ENCODE measurements at places on chromosomes 1 and 21.

DNA sequence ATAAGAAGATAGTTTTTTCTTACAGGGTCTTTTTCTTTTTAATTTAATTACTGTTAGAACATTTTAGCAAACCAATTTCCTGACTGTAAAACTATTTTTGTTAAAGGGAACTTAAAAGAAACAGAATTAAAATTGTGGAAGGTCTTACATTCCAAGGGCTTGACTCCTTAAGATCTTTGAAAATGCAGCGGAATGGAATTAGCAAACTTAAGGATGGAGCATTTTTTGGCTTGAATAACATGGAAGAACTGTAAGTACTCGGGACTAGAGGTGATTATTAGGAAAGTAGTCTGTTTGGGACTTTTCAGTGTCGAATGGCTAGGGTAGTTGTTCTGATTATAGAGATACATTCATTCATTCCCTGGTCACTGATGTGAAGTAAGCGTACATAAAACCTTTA lies 21.5 kb downstream of the LRIG2 start:
- DNase-seq = no peak

GRCh38 chr1:119773711-119774241 lies 5.1 kb upstream of the HMGCS2 start:
- no peak for DNase-seq

- DNase-seq = no peak
Measured at GRCh38 chr1:185291652-185292051, 25.4 kb downstream of the IVNS1ABP start.

- no peak for DNase-seq
Measured at GRCh38 chr1:6491480-6491962, at the start of gene PLEKHG5. PLEKHG5 (minus strand) TSS chr1:6491667; CDS start chr1:6477571, 14,096 bp downstream.

- DNase-seq = no peak
Measured at GRCh38 chr1:116506132-116507004, 64.5 kb downstream of the CD58 start.

DNA sequence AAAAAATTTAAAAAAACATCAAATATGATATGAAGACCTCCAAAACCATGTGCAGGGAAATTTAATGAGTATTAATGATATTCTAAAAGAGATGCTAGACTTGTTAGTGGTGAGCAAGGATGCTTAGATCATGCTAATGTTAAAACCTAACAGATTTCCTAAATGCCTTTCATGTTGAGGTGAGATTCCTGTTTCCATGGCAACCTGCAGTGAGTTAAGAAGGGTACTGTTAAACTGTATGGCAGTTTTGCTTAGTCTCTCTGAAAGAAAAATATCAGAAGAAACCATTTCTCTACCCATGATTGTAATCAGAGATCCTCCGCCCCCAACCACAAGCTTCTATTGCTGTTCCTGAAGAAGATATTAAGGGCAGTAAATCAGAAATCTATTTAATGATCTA lies 321.6 kb upstream of the LRRC7 start:
- DNase-seq = no peak

- DNase-seq = no peak
Measured at GRCh38 chr1:99829269-99829668, 20.9 kb upstream of the AGL start.

GRCh38 chr1:236768601-236769000 lies 26.5 kb upstream of the MTR start:
- DNase-seq = no peak

DNA sequence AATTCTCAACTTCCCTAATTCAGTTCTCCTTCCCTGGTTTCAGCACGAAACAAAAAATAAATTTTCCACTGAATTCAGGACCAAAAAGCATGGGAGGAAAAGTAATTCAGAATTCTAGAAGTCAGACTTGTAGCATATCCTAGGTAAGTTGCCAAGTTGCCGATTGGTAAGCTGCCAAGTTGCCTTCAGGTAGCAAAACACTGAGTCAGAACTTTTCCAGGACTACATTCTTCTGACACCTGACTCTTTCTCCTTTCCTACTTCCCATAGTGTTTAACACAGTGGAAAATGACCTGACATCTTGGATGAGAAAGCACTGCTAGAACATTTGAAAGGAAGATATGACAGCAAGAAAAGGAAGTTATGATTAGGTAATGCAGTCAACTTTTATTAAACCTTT lies 322.8 kb downstream of the SPATA17 start:
- no peak for DNase-seq

GRCh38 chr1:67201891-67202290 lies 35.6 kb downstream of the IL23R start:
- DNase-seq = no peak

DNA sequence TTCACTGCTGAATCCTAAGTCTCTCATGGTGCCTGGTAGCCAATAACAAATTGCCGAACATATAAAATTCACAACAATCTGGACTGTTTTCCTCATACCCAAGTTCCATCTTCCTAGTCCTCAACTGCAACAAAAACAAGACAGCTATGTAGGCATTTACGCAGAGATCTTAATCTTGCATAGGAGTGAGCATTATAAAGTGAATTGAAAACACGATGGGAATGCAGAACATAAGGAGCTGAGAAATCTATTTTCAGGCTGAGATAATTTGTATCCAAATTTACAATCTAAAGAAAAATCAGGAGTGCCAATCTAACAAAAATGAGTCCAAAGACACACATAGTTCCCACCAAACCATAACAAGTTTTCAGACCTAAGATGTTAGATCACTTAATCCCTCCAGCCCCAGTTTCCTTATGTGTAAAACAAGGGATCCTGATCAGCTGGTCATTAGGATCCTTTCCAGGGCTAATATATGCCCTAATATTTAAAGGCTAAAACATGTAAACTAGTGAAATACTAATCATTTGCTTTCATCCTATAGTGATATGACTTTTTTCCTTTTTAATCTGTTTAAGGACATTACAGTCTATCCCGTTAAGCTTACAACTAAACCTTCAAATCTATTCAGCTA lies 1.9 kb downstream of the SLC16A1 start:
- DNase-seq = no peak

- DNase-seq = no peak
Measured at GRCh38 chr1:40772146-40772955, 11.2 kb upstream of the KCNQ4 start.

DNA sequence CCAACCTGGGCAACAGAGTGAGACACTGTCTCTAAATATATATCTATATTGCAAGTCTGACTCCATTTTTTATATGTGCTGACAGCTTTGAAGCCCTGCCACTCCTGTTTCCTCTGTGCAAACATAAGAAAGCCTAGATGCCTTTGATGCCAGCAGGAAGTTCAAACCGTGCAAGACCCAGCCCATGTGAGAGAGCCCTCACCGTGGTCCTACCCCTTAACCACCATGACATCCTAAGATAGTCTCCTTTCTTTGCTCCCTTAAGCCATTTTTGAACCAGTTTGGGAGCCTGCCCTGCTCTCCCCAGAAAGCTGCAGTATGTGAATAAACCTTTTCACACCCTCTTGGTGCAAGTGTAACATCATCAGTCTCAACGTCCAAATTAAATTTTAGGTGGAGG lies 3.7 kb upstream of the DIPK1A start:
- DNase-seq = no peak

- no peak for DNase-seq
Measured at GRCh38 chr1:232868793-232869491, 63.7 kb downstream of the MAP10 start.

- no peak for DNase-seq
Measured at GRCh38 chr1:155706139-155706538, 17.2 kb downstream of the DAP3 start.

- no peak for DNase-seq
Measured at GRCh38 chr1:99677416-99677815, 31.5 kb downstream of the PALMD start.

DNA sequence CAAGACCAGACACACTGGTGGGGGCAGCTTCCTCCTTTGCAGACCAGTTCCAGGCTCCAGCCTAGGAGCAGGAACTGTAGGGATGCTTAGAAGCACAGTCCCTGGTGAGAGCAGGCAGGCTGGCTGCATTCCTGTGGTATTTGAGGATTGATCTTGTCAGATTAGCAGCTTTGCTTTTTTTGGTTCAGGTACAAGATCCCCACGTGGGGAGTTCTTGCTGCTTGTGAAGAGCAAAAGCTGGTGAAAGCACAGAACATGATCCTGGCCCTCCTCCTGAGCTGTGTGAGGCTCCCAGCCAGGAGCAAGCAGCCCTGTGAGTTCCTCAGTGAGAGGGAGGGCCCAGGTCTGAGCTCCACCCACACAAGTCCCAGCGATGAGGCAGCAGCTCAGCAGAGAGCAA lies 75.3 kb upstream of the ARTN start:
- DNase-seq = no peak

DNA sequence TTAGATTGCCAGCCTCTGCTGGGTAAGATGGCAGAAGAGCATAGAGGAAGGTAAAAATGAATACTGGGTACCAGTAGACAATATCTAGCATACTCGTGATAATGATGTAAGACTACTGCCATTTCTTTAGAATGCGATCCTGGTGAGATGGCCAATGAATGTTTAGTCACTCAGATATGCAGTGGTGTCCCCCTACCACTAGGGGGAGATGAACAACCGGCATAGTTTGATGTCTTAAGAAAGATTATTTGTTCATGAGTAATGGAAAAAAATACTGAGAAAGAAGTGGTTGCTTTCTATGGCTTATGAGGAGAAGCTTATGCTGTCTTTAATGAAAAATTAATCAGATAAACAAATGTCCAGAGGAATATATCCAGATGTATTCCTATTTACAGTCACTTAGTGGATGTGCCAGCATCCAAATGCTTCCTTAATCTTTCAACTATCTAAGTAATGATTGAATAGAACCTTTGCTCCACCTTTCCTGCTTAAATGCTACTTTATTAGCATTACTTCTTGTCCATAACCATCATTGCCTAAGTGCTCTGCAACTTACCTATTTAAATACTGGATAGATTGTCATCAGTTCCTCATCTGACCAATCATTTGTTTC lies 256.6 kb downstream of the ST6GALNAC3 start:
- no peak for DNase-seq

- DNase-seq = no peak
Measured at GRCh38 chr1:219379691-219380090, 206.0 kb downstream of the LYPLAL1 start.

DNA sequence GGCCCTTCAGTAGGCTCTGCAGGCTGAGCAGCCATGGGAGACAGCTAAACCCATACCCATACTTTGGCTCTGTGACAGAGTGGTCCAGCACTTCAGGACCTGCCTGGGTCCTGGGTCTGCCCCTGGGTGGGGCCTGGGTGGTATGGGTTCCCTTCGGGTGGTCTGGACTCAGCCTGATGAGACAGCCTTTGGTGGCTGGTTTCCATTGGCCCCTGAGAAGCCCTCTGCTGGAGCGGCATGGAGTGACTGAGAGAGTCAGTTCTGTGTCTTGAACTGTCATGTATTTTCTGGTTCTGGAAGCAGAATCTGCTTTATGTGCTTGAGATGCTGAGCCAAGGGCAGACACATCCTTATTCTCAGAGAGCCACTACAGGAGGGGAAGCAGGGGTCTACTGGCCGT lies 31.3 kb upstream of the KCNA2 start:
- DNase-seq = no peak

- no peak for DNase-seq
Measured at GRCh38 chr1:162145966-162146696, 76.6 kb downstream of the NOS1AP start.

GRCh38 chr1:43382027-43382779 lies 7.4 kb downstream of the MED8 start:
- no peak for DNase-seq

GRCh38 chr1:2532485-2533160 lies 2.6 kb upstream of the HES5 start:
- DNase-seq = no peak

DNA sequence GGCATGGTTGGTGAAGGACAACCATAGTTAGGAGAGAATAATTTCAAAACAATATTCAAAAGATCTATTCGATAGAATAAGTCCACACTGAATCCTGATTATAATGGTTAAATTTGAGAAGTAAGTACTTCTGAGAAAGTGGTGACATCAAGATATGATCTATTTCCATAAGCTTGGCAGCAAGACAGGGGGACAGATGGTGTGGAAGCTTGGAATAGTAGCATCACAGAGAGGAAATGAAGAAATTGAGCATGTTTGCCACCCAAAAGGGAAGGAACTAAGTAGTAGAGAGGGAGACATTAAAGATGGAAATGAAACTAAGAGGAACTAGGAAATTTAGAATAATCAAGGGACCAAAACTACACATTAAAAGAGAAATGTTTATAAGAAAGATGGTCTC lies 94.5 kb downstream of the OLFM3 start:
- DNase-seq = no peak

DNA sequence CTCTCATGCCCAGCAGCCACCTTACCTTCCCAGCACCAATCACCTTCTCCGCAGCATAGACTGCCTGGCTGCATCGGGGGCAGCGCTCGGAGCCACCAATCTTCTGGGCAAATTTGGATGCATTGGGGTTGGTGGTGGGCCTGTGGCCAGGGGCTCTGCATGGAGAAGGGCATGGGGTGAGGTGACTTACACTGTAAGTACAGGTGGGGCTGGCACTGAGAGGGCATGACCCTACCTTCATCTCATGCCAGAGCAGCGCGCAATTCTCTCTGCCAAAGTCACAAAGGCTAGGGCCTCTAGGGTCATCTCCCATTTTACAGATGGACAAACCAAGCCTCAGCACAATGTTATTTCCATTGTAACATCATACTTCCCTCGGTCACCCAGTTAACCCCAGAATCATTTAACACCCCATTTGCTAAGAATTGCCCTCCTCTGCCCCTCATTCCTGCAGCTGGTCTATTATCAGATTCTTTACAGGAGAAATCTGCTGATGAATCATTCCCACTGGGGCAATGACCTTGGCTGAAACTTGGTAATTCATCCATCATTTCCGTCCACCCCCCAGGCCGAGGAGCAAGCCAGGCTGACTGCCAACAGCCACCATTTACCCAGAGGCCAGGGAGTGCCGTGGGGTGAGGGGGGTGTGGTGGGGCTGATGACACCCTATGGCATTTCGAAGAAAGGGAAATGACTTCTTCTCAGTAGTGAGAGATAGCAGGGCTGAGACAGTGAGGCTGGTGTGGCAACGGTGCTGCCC lies 17.9 kb downstream of the CSRP1 start:
- no peak for DNase-seq
